ENCODE measurements at places on chromosomes 7 and 10.

DNA sequence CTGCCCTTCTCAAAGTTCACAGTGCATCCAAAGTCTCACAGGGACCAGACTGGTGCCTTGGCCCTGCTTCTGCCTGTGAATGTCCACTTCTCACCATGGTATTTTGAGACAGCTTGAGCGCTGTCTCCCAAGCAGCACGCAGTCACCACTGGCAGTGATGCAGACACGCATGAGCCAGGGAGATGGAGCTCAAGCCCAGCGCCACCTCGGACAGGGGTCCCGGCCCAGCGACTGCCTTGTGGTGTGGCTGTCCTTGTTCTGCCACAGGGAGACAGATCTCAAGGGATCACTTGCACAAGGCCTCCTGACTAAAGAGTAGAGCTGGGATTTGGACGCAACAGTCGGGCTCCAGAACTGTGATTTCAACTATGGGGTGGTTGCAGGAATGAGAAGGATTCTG is 92.6 kb upstream of the MBL2 start:
- no peak for DNase-seq

GRCh38 chr10:121899727-121900126 is 28.1 kb downstream of the ATE1 start:
- no peak for DNase-seq

DNA sequence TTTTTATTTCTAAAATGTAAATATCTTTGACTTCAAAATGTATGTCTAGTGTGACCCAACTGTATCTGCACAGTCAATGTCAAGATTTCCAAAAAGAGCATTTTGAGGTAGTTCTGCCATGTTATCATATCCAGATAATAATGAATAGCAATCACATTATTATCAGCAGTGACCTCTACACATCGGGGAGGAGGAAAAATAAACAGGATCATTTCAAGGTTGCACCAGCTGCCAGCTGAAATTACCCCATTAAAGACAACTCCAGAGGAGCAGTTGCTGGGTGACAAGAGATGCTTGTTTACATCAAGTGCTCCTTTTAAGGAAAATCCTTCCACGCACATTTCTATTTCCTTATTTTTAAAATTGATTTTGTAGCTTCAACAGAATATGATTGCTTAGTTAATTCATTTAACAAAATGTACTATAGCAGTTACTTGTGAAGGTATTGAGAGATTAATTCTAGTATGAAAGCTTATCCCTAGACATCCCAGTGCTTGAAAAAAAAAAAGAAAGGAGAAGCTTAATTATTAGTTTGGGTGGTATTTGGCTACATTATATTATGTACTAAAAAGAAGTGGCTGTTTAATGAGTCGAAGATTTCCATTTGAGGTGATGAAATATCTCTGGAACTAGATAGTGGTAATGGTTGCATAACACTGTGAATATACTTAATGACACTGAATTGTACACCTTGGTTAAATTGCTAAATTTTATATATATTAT is 19.3 kb upstream of the SLC35G1 start:
- DNase-seq, result no peak

DNA sequence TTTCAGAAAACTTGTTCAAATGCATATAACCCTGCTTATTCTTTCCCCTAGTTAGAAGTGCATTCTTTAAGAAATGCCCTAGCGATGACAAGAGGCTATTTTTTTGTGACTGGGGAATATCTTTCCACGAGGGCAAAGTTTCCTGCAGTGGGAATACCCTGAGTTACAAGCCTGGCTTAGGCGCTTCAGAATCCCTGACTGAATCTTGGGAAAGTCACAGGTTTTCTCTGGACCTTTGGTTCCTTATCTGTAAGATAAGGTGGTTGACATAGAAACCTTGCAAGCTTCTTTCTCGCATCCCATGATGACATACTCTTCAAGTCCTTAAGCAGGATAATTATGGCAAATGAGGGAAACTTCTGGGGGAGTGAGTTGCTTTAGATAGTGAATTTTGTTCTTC is 80.5 kb upstream of the FZD8 start:
- DNase-seq, result no peak

DNA sequence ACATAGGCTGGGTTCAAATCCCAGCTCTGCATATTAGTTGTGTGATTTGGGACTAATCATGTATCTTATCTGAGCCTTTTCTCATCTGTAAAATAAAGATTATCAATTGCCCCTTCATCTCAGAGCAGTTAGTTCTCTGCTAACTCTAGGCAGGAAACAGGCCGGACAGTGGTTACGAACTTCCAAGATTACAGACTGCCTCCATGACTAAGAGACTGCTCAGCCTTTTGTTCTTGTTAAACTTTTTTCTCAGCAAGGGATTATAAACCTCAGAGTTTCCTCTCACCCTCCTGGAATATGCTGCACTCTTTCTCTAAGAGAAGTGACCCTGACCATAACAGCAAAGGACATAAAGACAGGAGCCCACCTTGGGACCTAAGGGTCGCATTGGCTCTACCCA is 52.5 kb upstream of the NFKB2 start:
- no peak for DNase-seq
